Astrocyte of the cerebellum (primary cell): ENCODE measurements at places on chromosomes 3 and 15.
A peak's percentile ranks its signal among the peaks of the same experiment; 100 is the strongest.

GRCh38 chr3:23052620-23053019, 150.5 kb upstream of the UBE2E2 start:
- no peak for DNase-seq

GRCh38 chr3:126355777-126356372, 1.3 kb downstream of the KLF15 start:
- DNase-seq: peak; percentile 12

DNA sequence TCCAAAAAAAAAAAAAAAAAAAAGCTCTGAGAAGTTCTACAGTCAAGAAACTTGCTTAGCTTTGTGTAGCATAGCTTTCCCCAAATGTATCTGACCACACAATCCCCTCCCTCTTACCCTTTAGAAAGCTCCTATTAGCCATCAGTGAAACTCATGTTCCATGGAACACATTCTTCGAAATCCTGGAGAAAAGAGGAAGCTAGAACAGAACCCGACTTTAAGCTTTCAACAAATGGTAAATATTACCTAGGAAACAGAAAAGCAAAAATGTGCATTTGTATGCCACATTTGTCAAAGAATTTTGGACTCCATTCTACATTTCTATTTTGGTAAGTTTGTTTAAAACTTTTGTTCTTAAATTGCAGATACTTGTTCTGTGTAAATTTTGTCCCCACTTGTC, 17.4 kb upstream of the CRTC3 start:
- no peak for DNase-seq

DNA sequence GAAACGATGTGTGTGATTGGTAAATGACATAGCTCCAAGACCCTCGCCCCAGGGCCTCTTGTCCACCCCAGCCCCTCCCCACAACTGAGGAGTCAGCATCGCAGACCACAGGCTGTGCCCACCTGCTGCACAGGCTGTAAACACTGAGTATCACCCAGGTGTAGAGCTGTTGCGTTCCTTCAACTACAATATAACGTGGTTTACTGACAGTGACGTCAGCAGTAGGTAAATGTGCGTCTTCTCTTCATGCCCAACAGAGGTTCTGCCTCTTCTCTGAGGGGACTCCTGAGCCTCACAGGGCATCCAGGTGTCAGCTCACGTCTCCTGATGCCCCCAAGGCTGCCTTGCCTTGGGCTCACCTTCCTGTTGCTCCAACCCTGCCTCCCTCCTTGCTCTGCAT, 395.1 kb downstream of the CACNA2D3 start:
- no peak for DNase-seq
